Inflammatory macrophage treated with lipopolysaccharide for 4 hours (primary cell): ENCODE measurements at places on chromosomes 1 and 21.

DNA sequence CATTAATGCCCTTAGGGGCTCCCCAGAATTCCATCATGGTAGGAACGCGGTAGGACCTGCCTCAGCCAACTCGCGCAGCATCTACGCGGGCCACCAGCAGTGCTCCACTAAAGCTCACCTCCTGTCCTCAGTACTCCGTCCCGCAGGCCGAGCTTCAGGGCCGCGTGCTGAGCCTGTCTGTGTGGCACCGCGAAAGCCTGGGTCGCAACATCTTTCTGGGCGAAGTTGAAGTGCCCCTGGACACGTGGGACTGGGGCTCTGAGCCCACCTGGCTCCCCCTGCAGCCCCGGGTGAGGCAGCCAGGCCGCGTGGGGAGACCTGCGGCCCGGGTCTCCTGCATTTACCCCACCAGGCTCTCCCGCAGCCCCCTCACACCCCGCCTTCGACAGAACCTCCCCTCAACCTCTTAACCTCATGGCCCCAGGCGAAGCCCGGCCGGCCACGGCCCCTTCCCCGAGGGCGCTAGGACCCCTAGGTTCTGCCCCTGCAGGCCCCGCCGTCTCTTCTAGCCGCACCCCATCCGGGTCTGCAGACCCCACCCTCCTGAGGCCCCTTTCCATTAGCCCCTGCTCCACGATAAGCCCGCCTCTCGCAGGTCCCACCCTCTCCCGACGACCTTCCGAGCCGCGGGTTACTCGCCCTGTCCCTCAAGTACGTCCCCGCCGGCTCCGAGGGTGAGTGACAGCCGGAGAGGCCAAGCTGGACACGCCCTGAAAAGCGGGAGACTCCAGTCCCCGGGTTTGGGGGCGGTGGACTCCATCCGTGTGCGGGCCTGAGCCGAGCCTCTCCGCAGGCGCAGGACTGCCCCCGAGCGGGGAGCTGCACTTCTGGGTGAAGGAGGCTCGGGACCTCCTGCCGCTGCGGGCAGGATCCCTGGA lies 9.1 kb downstream of the SYTL1 start:
- no peak for DNase-seq

- no peak for DNase-seq
Measured at GRCh38 chr1:5485968-5486696, 506.1 kb downstream of the NPHP4 start.

- DNase-seq, result no peak
Measured at GRCh38 chr1:192700834-192701271, 64.9 kb downstream of the RGS13 start.

- no peak for DNase-seq
Measured at GRCh38 chr1:100302739-100303138, 36.7 kb downstream of the RTCA start.

DNA sequence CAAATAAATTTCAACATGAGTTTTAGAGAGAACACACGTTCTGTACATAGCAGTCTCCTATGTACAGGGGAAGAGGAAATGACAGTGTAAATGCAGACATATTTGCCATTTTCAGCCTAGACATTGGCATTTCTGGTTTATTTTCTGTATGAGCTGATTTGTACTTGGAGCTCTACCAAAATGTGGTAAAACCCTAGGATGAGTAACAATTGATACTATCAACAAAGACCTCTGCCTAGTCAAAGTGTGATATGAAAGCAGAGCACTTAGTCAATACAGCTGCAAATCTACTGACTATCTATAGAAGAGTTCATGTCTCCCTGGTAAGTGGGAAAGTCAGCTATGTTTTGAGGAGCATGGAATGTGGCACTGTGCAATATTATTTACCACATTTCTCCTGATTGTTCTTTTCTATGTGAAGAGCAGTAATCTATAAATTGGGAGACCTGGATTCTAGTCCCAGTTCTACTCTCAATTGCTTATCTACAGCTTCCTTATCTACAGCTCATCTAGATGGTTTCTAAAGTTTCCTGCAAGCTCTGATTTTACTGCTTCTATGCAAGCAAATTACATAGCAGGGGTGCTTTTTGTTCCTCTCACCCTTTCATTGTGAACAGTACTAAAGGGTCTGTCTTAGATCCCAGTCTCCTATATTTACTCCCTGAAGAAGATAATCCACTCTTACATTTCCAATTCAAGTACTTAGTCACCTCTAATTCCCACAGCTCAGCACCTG lies 334.2 kb downstream of the NTNG1 start:
- DNase-seq, result no peak

DNA sequence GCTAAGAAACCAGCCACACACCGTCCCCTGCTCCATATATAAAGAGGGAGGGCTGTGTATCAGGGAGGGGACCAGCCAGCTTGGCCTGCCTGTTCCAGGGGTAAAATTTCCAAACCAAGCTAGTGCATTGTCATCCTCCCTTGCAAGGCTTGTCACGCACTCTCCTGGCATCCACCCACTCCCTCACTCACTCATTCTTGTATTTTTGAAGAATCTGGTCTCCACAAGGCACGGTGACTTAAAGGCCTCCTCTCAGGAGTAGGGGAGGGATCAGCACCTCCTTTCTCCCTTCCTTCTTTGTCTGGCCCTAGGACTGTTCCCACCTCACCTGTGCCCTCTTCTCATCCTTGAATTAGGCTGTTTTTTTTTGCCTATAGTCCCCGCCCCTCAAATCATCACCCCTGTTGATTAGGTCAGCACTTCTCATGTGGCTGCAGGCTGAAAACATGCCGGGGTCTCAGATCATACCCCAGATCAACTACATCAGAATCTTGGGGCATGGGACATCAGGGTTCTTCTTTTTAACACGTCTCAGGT lies 5.0 kb downstream of the ABCA4 start:
- DNase-seq, result no peak

GRCh38 chr21:25402134-25402961 lies 204.9 kb downstream of the MRPL39 start:
- DNase-seq, result no peak

DNA sequence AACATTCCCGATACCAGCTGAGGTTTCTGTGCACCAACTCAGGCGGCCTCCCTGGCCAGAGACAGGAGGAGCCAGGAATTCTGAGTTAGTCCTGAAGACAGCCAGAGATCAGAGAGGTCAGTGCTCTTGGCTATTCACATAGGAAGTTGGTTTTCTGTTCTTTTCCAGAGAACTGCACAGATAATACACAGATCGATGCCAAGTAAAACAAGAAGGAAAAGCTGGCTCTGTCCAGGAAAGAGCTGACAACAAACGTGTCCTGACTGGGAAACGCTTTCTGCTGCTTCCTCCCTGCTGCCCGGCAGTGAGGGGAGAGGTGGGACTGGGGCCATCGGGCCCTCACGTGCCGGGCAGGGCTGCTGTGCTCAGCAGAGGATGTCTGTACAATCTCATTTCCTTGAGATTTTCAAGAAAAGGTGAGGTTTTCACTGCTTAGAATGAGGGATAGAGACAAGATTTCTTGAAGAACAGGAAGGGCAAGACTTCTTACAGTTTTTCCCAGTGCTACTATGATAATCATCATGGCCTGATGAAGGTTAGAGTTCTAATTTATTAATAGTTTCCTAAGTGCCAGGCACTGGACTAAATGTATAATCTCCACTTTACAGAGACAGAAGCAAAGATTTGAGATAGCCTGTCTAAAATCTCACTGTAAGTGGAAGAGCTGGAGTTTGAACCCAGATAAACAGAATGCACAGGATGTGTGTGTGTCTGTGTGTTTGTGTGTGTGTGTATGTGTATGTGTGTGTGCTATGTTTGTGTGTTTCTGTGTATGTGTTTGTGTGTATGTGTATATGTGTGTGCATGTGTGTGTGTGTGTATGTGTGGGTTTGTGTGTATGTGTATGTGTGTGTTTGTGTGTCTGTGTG lies 211.0 kb upstream of the RAB4A start:
- DNase-seq, result no peak

GRCh38 chr1:234599617-234600417 lies 10.2 kb downstream of the IRF2BP2 start:
- peak; percentile 78 for DNase-seq

DNA sequence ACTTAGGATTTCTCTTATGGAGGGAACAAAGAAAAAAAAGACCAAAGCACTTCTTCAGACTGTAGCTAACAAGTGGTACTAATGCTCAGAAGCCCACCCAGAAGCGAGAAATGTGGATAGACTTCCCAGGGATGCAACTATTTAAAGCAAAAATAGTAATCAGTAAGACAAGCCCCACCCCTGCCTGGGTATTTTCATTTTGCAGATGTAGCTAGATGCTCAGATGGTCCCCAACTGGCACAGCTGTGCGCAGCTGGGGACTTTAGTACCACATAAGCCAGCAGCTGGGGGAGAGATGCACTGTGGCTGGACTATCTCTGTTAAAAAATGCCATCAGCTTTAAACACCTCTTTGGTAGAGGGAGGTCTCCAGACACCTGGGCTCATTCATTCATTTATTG lies 77.8 kb upstream of the SPAG17 start:
- DNase-seq, result no peak
